ENCODE measurements at places on chromosomes 3 and 15.

DNA sequence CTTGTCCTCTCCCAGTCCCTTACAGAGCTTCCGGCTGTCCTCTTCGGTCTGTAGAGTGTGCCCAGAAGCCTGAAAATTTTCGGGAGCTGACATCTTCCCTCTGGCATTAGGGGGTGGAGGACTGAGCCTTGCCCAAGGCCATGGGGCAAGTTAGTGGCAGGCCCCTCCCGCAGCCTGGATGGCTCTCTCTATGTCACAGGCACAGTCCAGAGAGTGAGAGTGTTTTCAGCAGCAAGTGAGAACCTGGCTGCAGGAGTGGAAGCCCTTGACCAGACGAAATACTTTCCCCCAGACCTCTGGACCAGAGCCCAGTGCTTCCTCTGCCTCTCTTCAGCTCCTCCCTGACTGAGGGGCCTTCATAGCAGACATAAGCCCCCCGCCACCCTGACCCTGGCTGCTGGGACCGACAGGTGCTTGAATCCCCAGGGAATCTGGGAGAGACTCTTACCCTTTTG is 50.5 kb upstream of the SEC22A start:
- no peak for DNase-seq

- DNase-seq = no peak
Observed at GRCh38 chr3:32686713-32687112, 1.7 kb downstream of the CNOT10 start.

GRCh38 chr15:78055919-78056713 is 21.4 kb downstream of the TBC1D2B start:
- no peak for DNase-seq

DNA sequence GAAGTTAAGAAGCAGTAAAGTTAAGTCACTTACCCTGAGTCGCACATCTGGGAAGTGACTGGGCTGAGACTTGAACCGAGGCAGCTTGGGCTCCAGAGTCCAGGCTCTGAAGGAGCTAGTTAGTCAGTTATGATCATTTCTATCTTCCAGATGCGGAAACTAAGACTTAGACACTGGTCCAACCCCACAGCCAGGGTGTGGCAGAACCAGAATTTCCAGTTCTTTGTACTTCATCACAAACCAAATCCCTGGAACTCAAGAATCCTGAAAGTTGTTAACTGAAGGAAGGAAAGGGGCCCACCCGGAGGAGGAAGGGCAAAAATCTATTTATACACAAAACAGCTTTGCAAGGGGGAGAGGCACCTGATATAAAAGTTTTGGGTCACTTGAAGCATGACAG is 389.9 kb downstream of the SHQ1 start:
- no peak for DNase-seq

DNA sequence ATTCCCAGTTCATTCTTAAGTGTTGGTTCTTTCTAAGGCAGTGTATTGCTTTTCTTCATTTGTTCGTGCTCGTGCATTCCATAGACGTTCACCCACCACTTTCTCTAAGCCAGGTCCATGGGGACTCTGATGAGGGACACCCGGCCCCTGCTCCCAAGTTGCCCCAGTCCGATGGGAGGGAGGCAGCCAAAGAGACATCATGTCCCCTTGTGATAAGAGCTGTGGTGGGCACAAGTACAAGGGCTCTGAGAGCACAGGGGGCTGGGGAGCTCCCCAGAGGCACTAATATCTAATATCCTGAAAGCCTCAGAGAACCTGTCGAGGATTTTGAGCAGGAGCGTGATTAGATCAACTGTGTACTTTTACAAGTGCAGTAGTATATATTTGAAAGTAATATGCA is 6.3 kb downstream of the SPSB4 start:
- no peak for DNase-seq

DNA sequence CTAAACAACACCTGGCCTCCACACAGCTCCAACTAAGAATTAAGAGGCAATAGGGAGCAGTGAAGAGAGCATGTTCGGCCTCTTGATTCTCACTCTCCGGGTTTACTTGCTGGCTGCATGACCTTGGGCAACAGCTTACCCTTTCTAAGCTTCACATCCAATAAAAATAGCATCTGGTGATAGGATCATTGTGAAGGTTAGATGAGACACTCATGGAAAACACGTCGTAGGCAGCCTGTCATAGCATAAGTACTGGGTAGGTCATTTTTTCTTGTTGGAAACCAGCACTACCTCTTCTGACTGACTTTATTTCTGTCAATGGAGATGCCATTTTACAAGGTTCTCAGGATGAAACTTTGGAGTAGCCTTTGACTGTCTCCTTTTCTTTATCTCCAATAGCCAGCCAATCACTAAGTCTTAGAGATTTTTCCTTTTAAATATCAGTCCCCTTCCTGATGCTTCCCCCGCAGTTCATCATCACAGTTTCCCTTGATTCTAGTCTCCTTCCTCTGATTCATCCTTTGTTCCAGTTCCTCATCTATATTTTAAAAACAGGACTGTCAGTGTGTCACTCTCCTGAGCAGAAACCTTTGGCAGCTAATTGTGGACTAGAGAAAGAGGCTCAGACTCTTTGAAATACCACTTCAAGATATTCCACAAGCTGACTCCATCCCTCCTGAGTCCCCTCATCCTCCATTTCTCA is 271.5 kb downstream of the SLC9A9 start:
- no peak for DNase-seq

GRCh38 chr15:60520013-60520824 is 41.3 kb upstream of the ICE2 start:
- DNase-seq = no peak

DNA sequence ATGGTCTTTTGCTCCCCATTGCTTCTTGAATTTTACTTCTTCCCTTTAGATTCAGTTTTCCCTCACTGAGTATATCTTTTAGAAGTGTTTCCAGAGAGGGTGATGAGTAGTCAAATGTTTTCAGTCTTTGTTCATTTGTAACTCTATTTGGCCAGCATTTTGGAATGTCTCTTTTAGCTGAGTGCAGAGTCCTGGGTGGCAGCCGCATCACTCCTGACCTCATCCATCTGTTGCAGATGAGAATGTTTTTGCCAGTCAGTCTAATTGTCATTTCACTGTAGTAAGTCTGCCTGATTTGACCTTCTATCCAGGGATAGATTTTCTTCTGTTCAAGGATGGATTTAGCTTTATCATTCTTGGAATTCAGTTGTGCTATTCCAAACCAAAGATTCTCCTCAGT is 7.3 kb downstream of the SRPRB start:
- no peak for DNase-seq

DNA sequence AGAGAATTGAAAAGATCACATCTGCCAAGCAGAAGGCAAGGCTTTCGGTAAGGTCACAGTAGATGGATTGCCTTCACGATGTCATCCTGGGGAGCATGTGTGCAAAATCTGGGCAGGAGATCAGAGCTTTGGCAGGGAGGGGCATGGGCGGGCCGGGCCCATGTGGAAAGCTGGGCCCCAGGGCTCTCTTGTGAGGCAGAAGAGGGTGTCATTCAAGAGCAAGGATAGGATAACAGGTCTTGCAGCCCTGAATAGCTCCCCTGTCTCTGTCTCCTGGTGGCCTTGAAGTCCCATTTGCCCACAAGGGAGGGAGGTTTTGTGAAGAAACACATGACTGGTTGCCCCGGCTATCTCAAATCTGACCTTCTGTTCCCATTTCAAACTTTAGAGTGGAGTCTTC is 172.0 kb downstream of the OPA1 start:
- DNase-seq = no peak

GRCh38 chr3:55813268-55814097 is 326.4 kb upstream of the WNT5A start:
- no peak for DNase-seq

- DNase-seq = no peak
Observed at GRCh38 chr15:32878869-32879805, 161.3 kb downstream of the GREM1 start.

GRCh38 chr3:16538507-16538906 is 25.0 kb upstream of the RFTN1 start:
- no peak for DNase-seq

DNA sequence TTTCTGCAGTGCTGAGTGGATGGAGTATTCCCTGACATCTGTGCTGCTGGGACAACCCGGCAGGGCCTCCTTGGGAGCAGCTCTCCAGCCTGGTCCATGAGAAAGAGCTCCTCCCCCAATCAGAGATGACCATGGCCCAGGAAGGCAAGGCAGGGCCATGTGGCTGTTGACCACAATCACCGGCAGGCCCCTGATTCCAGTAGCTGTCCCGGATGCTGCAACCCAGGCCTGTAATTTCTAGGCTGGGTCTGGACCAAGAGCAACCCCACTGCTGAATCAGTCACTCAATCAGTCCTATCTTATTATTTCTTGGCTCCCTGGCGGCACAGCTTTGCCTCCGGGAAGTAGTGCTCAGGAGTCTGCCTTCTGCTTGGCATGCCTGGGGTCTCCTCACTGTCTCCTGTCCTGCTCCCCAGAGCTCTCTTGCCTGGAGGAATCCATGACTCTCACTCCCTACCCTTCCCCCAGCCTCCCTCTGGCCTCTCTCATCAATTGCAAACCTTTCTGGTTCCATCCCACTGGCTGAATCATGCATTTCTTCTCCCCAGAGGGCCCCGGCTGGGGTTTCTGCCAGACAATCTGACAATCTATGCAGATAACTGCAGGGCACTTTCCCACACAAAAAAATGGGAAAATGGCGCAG is 32.6 kb upstream of the ITGA11 start:
- no peak for DNase-seq

- DNase-seq = no peak
Observed at GRCh38 chr3:79140708-79141107, 627.1 kb downstream of the ROBO1 start.

- DNase-seq = no peak
Observed at GRCh38 chr15:76084256-76084655, 24.5 kb downstream of the TMEM266 start.

GRCh38 chr3:45516829-45517228 is 77.7 kb upstream of the LIMD1 start:
- DNase-seq = no peak

DNA sequence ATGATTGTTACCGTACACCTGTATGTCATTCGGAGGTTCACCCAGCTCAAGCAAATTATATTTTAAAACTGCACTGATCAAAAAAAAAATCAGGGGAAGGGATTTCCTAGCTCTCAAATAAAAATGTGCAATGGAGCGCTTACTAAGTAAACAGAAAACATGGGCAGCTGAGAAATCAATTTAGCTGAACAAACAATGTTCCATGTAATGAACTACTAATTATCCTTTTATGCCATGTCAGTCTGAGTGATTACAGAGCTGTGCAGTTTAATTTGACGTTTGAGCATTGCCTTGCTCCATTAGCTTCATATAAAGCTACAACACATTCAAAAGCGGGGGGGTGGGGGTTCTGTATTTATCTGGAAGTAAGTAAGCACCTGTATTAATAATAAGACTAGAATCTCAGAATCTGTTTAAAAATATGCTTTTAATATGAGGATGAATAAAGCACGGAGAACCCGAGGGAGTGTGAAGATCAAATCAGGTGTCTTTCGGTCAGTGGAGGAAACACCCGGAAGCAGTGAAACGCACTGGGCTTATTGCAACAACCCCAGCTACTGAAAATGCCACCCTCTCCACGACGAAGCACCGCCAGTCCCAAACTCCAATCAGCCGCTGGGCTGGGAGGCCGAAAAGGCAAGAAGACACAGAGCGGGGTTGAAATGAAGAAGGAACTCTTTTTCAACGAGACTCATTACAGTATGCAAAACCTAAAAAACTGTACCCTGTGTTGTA is 196.5 kb upstream of the ATP11B start:
- no peak for DNase-seq

- DNase-seq = no peak
Observed at GRCh38 chr3:178465260-178466180, 70.7 kb upstream of the KCNMB2 start.

DNA sequence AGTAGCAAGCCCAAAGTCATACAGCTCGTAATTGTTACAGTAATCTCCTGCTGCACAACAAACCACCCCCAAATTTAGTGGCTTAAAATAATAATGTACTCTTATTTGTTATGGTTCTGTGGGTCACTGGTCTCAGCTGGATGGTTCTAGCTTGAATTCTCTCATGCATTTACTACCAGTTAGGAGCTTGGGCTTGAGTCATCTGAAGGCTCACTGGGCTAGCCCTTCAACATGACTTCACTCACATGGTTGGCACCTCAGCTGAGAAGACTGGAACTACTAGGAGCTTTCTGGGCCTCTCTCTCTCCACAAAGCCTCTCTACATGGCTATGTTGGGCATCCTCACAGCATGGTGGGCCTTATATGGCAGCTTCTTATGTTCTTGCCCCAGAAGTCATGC is 12.5 kb downstream of the PCOLCE2 start:
- no peak for DNase-seq

- DNase-seq = no peak
Observed at GRCh38 chr3:157113832-157114505, 46.0 kb downstream of the CCNL1 start.

GRCh38 chr3:195140816-195141793 is 129.9 kb downstream of the XXYLT1 start:
- no peak for DNase-seq

DNA sequence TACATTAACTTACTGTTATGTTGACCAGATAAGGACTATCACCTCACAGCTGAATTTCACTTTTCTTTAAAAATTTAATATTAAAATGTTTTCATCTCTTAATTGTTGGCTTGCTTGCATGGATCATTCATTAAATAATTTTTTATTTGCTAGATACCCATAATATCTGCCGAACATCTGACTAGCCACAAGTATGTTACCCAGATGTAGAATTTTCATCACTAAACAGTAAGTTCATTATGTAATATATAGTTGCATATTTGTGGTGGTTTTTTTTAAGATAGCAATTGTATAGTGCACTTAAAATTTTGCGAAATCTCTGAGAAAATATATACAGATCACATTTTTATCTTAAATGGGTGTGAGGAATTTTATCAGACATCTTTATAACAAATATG is 190.4 kb downstream of the MBNL1 start:
- no peak for DNase-seq

DNA sequence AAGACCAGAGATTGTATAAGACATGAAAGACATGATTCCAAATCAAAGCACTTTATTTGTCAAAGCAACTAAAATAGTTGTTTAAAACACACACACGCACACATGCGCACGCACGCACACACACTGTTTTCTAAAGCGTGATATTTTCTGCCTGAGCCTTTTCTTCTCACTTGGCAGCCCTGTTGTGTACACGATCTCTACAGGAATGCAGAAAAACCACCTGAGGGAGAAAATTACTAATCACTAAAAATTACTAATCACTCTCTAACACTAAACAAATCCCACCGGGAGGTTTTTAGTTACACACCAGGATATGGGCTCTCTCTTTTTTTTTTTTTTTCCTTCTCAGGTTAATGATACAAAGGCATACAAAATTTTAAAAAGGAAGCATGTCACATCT is 160.1 kb upstream of the ATP11B start:
- DNase-seq = no peak

- no peak for DNase-seq
Observed at GRCh38 chr3:16916840-16917239, 32.1 kb downstream of the PLCL2 start.

Measured in right cardiac atrium (tissue), 5 donors.